ENCODE measurements at places on chromosomes 2 and 18. TPM values are rescaled to one million over a fixed set of nuclear protein-coding genes. Genes with fewer than 3 reads are reported as not detected.

MOCOS gene
- 0.27 TPM for polyA plus RNA-seq

GRCh38 chr2:152549423-152549822 is 167.8 kb downstream of the PRPF40A start:
- H3K36me3 ChIP-seq = no peaks in the 10 kb centered on the region
- H3K27me3 ChIP-seq = no peaks in the 10 kb centered on the region
- H3K4me1 ChIP-seq = peaks cover 10% of the 10 kb centered on the region

- H3K27ac ChIP-seq = no peak overlapping the region
- H3K36me3 ChIP-seq = peaks cover 5% of the 10 kb centered on the region
- no peak overlapping the region for H3K4me3 ChIP-seq
- no peaks in the 10 kb centered on the region for H3K4me1 ChIP-seq
- no peaks in the 10 kb centered on the region for H3K27me3 ChIP-seq
These were observed 175.6 kb upstream of the ZFP36L2 start for GRCh38 chr2:43402002-43402401.

MYOM1 gene
- polyA plus RNA-seq = 112 TPM

SCN3A gene
- 1.1 TPM for polyA plus RNA-seq

Data from heart left ventricle (tissue), 16 donors.